ENCODE measurements at places on chromosomes 3 and 15.

DNA sequence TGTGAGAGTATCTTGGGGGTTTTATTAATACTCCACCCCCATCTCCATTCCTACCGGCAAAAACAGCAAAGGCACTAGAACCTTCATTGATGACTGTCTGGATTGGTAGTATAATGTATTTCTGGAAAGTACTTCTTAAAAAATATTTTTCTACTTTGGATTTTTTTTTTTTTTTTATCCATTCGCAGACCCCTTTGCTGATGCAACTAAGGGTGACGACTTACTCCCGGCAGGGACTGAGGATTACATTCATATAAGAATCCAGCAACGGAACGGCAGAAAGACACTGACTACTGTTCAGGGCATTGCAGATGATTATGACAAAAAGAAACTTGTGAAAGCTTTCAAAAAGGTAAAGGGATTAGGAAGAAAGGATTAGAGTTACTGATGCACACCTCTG is 1.2 kb downstream of the EIF1B start:
- DNase-seq, result peak; percentile 29

DNA sequence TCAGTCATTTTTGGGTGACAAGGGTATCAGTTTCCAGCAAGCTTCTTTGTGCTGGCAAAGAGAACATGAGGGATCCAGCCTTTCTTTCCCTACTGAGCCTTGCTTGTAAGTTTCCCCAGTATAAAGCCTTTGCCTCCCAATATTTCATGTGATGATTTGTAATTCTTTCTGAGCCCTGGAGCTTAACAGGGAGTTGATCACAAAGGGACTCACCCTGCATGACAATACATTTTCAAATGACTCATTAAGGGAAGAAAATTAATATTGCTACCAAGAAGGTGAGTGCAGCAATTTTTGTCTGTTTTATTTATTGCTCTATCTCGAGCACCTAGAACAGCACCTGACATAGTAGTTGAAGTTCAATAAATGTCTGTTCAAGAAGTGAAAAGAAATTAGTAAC is 27.7 kb downstream of the OXSM start:
- DNase-seq, result no peak

- DNase-seq, result no peak
Measured at GRCh38 chr3:62361824-62362223, 11.5 kb downstream of the FEZF2 start.

DNA sequence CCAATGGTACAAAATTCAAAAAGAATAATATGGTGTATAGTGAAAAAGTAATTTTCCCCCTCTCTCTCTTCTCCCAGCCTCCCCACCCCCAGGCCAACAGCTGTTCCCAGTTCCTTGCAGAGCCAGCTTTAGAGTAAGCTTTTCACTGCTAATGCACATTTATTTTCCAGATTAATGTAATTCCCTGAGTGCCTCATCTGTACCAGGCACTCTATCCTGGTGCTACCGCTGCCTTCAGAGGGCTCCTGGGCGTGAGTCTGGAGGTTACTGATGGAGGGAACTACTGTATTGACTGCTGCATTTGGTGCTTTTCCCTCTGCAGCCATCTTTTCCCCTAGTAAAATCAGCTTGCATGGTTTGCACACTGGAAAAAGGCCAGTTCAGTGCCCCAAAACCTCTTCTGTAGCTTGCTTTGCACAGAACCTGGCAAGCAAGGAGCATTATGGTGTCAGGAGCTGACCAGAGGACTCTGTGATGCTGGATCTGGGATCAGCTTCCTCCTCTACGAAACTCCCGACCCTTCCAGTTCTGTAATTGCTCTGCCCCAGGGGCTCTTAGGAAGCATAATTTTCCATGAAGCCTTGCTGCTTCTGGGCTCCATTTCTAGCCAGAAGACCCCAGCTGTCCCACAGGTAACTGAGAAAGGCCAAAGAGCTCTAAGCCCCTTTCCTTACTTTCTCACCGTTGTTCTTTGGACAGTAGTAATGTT is 8.5 kb upstream of the USP3 start:
- no peak for DNase-seq

DNA sequence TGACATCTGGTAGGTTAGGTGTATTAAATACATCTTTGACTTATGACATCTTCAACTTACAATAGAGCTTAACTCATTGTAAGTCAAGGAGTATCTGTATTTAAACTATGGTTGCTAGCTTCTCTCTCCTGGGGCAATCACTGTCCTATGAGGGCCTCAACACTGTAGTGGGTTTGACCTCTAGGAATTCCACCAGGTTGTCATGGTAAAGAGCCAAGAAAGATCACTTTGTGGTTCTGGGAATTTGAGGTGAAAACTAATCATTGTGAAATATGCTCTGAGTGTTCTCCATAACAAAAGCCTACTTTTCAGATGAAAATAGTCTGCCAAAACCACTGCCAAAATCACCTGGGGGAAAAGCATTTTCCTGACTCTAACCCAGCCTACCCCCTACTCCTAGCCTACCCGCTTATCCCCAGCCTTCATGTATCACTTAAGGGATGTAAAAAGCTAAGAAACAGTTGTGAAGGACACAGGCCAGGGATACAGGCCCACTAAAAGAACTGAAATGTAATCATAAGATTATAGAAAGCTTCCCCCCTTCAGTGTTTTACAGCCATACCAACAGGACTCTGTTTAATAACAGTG is 723.8 kb downstream of the MECOM start:
- DNase-seq, result no peak

- DNase-seq, result no peak
Measured at GRCh38 chr15:57797568-57798267, 91.2 kb downstream of the POLR2M start.

GRCh38 chr15:32908135-32908801 is 190.5 kb downstream of the GREM1 start:
- DNase-seq, result peak; percentile 48

GRCh38 chr15:25785641-25786025 is 77.5 kb downstream of the ATP10A start:
- no peak for DNase-seq

GRCh38 chr15:52093539-52094510 is 18.8 kb downstream of the BCL2L10 start:
- DNase-seq, result no peak

DNA sequence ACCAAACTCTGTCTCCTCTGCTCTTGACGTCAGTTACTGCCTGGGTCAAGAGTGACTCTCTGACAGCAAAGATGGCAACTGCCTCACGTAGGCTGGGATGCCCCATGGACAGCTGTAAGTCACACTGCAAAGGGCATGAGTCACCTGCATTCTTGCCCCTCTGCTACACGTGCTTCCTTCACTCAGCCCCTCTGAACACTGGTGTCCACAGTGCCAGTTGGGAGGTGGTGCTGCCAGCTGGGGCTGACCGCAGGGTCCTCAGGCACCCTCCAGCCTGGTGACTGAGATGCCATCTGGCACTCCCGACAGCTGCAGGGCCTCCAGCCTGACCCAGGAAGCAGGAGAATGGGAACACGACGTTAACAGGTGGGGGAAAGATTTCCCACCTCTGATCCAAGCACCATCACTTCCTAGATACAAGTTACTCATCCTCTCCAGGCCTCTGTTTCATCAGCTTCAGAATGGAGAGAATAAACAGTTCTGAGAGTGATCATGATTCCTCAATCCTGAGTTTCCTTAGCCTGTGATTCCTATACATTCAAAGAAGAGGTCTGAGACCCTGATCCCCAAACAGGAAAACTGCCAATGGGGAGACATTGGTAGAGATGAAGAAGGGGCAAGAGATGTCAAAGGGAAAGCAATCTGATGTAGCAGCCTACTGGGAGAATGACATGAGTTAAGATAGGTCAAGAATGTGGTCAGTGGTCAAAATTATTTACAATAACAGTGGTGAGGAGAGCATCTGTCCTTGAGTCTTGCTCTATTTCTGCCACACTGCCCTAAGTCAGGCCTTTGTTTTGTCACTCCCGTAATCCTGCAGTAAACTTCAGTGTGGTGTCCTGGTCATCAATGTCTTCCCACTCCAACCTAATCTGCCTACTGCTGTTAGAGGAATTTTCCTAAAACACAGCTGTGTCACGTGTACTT is 86.1 kb upstream of the BCL6 start:
- no peak for DNase-seq

DNA sequence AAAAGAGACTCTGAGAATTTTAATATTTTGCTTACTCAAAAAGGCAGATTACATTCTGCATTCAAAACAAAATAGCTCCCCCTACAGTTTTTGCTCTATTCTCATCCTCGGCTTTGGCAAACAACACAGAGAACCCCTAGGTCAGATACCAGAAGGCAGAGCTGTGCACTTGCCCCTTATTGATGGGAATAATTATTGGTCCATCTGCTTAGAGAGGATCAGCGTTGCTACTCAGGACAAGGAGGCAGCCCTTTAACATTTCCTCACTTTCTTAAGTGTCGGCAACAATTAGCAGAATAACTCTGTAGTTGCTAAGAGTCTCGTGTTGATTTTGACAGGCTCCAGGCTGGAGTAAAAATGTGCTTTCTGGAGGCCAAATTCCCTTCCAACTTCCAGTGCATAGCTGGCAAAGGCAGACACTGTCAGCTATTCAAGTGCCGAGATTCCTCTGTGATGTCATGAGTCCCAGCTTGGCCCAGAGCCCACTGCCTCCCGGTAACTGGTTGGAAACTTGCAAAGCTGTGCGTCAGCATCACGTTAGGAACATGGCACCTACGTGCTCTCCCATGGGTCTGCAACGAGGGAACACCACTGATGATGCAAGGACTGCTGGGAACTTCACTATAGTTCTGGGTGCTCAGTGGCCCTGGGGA is 482.7 kb upstream of the ADAMTS9 start:
- peak; percentile 7 for DNase-seq

- DNase-seq, result no peak
Measured at GRCh38 chr3:194871143-194871863, 185.6 kb downstream of the FAM43A start.

DNA sequence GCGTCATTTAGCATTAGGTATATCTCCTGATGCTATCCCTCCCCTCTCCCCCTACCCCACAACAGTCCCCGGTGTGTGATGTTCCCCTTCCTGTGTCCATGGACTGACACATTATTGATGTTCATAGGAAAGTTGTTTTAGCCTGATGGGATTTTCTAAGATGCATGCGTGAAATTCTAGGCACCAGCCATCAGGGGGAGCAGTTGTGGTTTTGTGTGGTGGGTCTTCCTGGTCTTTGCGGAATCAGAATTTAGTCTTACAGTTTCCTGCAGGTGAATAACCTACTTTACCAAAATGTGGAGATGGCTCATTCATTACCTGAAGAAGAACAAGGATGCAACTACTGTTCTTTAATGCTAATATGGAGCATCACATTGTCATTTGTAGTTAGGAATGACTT is 455.0 kb upstream of the THBS1 start:
- DNase-seq, result peak; percentile 11
